ENCODE measurements at places on chromosomes 3 and 15.

DNA sequence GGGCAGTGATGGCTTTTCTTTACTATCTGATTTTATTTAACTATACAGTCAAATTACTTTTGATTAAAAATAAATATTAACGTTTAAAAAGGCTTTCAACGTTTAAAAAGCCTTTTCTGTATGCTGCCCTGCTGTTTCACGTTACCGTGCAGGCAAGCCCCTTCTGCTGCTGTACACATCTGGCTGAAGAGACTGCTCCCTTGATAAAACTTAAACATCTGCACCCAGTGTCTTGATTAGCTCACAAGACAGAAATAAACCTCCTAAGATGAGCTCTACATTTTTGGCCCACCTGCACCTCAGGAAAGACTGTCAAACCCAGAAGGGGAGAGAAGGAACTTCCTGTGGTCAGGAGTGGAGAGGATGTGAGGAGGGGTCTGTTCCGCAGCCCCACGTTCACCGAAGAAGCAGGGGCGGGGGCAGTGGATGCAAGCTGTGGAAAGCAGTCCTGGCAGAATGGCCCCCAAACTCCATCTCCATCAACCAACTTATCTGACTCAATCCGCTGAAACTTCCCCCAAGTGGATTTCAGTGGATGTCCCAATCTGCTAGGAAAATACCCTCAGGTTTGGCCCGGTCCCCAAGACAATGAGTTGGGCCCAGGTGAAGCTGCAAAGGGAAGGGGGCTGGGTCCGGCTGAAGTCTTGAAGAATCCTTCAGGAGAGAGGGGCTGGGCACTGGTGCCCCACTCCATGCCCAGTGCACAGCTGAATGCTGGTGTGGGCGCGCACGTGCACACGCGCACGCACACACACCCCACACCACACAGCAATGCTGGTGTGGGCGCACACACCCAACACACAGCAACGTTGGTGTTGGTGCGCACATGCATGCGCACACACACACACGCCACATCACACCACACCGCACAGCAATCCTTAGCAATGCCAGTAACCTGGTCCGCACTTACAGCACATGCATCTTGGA lies 88.6 kb downstream of the LRIG1 start:
- no peak for DNase-seq

- no peak for DNase-seq
These were observed 48.6 kb upstream of the LDHAL6B start for GRCh38 chr15:59157840-59158700.

DNA sequence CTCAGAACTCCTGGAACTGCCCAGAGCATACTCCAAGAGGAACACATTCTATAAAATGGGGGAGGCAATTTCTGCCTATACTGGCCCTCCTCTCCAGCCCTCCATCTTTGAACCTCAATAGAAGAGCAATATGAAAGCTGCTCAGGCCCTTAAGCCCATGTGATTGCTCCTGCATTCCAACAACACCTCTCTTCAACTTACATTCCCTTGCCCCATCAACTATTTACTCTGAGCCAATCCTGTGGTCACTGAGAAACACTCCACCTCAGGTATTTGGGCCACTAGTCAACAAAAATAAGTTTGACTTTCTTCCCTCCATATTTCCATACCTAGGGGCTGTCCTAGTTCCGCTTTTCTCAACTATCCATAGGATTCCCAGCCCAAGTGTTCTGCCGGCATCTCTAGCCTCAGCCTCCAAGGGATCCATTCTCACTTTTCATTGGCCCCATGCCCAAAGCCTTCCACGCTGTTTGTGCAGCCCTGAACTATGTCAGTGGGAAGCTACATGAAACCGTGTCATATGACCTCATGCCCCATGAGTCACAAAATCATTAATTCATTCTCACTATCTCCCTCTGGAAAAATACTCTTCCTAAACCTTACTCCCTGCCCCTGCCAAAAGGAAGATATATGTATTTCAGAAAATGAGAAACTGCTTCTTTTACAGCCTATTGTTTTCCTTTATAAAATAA lies 61.6 kb downstream of the GJD2 start:
- DNase-seq = no peak

DNA sequence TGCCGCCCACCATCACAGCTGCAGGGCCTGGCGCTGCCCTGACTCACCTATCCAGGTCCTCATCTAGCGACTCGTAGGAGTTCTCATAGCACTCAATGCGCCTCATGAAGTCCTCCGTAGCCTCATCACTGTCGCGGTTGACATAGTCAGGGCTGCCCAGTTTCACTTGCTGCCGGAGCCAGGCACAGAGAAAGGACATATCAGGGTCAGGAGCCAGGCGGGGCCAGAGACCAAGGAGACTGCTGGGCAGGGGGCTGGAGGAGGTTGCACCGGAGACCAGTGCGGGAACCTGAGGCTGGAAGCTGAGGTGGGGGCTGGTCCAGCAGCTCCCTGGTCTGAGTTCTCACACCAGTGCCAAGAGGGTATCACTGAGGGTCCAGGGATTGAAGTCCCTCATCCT lies 18.2 kb downstream of the PFKFB4 start:
- DNase-seq = no peak

- no peak for DNase-seq
These were observed 194.2 kb upstream of the PROK2 start for GRCh38 chr3:71979175-71979574.

DNA sequence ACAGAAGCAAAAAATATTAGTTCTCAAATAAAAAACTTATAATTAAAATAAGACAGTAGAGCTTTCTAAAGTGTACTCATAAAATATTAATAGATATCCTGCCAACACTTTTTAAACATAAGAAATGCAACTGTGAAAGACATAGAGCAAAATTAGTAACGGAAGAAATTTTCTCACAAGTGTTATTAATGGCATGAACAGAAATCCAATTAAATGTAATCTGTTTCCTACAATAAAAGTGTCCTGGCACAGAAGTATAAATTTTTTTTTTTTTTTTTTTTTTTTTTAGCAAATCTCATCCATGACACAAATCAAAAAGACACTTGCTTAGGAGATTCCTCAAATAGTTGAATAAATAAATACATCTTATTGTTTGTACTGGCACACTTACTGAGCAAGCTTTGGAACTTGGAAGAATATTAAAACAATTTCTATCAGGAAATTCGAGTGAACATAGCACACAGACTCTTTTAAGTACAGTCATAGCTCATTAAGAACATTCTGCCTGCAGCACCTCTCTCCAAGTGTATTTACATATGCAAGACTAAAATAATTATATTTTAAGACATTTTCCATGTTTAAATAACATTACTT lies 227.2 kb upstream of the ROBO2 start:
- no peak for DNase-seq

- no peak for DNase-seq
These were observed 436.9 kb downstream of the FOXP1 start for GRCh38 chr3:71146673-71147072.

- no peak for DNase-seq
These were observed 46.0 kb downstream of the RBM15B start for GRCh38 chr3:51436998-51437639.

DNA sequence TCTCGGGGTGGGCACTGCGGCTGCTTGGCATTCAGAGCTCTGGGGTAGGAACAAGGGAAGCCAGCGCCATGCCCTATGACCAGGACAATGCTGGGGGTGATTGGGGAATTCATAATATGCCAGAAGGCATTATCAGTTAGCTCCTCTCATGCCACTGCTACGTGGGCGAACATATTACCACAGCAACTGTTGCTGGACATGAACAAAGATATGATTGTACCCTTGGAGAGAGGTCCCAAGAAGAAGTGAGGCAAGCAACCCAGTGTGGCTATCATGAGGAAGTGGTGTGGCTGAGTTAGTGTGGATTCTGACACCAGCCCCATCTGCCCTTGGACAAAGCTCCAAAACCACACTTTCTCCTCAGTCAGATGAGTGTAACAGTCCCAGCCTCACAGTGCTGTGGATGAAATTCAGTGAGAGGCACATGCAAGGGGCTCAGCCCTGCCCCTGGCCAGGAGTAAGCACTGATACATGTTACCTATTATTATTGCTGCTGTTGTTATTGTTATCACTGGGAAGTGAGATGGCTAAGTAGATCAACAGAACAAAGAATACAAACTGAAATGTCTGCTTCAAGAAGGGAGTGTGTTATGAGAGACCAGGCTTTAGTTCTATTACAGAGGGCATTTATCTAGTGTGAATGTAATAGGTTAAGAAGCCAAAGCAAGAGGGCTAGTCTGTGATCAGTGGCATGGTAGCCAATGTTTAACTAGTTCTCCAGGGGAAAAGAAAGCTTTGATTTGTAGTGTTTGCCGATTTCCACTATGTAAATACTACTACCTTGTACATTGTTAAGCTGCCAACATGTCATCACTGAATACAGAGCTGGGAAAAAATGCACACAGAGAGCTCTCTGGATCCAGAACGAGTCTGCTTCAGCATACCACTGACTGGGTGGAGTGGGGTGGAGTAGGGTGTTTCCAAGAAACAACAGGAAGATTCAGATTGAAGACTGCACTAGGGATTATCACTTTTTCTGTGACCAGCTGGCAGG lies 222.3 kb upstream of the EIF1B start:
- no peak for DNase-seq

DNA sequence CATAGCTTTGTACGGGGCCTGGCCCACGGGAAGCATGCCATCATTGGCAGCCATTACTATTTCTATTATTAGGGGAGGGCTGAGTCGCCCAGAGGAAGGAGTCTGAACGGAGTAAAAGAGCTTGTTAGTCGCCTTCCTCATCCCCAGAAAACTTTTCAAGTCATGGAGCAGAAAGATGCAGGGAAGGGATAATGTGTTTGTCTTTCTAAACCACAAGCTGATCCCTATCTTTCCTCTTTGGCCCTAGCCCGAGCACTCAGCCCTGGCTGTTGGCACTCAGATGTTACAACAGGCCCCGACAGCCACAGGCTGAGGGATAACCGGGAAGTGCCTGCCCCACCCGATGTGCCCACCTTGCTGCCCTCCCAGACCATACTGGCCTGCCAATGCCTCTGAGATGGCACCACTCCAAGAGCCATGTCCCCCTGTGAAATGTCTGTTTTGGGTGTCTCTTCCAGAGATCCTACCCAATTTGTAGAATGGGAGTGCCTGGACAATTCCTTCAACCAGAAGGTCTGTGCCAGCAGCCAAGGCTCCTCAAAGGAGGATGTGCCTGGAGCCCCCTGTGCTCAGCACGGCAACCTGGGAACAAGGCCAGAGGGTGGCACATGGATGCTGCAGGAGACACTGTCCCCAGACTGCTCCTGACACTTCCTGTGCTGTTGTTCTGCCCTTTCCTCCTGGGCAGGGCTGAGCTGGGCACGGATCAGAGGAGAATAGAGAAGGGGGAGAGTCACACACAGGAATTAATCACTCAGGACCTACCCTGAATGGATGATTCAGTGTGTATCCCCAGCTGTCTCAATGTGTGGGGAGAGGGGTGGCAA lies 10.8 kb downstream of the PAK6 start:
- no peak for DNase-seq

- no peak for DNase-seq
These were observed 43.0 kb downstream of the CDAN1 start for GRCh38 chr15:42693942-42694341.
